ENCODE measurements at places on chromosomes 13 and 19.

- no peak for DNase-seq
These were observed 9.8 kb upstream of the C1QTNF9 start for GRCh38 chr13:24299488-24300114.

- no peak for DNase-seq
These were observed 75.4 kb upstream of the GPR183 start for GRCh38 chr13:99382428-99383133.

GRCh38 chr13:70172946-70173597 is 64.8 kb upstream of the KLHL1 start:
- no peak for DNase-seq

DNA sequence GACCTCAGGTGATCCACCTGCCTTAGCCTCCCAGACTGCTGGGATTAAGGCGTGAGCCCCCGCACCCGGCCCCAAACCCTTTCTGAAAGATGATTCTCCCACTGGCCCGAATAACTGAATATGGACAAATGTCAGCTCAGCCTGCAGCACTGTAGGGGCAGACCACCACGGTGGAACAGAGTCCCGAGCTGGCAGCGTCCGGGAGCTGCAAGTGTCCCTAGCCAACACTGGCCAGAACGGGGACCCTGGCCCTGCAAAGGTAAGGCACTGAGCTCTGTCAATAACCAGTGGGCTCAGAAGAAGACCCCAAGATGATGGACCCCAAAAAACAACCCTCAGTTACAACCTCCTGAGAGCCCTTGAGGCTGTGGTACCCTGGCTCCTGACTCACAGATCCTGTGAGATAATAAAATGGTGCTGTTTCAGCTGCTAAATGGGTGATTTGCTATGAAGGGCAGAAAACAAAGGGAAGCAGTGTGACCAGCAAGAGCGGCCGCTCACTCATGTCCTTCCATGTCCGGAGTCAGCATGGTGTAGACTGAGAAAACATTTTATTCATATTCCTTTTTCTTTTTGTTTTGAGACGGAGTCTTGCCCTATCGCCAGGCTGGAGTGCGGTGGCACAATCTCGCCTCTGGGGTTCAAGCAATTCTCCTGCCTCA is 1.6 kb downstream of the LSM7 start:
- DNase-seq, result no peak

DNA sequence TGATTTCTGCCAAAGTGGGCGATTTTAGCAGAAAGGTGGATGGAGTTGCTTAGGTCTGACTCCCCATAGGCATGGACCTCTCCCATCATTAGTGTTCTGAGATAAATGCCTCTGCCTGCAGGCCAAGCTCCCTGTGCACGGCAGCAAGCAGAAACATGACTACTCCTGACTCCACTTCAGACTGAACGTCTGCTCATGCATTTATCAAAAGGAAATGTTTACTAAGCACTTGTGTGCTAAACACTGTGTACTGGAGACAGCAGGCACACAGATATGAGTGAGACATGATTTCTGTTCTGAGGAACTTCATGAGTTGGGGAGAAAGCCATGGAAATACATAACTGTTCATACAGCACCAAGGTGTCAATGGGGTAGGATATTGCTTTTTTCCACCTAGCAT is 149.6 kb downstream of the MIPEP start:
- DNase-seq, result no peak

DNA sequence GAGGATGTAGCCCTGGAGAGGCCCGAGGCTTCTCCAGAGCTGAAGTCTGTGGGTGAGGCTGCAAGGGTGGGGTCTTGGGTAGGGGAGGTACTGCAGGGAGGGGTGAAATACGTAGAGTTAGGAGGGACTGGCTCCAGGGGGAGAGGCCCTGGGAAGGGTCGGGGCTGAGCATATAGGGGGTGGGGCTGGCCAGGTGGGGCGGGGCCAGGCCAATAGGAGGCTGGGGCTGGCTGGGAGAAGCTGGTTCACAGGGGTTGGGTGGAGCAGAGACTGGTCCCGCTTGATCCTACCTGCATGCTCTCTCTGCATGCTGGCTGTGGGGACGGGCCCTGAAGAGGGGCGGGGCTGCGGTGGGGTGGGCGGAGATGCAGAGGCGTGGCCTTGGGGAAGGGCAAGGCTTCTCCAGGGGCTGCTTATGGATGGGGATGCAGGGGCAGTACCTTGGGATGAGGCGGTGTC is 51.9 kb downstream of the CELF5 start:
- DNase-seq, result no peak

DNA sequence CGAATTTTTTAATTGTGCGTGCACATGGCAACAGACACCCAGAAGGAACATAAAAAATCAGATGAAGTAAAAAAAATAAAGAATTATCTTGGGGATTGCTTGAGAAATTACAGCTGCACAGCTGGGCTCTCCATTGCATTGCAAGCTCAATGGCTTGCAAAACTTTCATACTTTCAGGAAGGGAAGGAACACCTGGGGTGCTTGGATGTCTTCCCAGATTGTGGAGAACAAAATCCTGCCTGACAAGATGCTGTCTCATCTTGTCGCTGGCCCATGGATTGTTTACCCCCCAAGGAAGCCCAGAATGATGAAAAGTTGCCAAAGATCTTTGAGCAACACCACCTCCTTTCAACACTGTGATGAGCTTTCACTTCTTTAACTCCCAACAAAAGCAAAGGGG is 11.0 kb upstream of the CASP14 start:
- DNase-seq, result no peak

DNA sequence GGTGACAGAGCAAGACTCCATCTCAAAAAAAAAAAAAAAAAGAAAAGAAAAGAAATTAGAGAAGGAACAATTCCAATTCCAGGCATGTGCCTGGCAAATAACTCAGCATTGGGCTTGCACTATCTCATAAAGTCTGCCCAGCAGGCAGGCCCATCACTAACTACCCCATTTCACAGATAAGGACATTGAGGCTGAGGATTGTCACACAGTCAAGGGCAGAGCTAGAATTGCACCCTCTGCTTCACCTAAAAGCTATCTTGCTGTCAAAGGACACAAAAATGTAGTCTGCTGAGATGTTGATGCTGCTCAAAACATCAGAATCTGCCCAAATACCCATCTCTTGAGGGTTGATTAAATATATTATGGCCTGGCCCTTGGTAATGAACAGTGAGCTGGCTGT is 20.7 kb upstream of the COLGALT1 start:
- no peak for DNase-seq

GRCh38 chr13:28490061-28490460 is 4.9 kb downstream of the FLT1 start:
- no peak for DNase-seq

DNA sequence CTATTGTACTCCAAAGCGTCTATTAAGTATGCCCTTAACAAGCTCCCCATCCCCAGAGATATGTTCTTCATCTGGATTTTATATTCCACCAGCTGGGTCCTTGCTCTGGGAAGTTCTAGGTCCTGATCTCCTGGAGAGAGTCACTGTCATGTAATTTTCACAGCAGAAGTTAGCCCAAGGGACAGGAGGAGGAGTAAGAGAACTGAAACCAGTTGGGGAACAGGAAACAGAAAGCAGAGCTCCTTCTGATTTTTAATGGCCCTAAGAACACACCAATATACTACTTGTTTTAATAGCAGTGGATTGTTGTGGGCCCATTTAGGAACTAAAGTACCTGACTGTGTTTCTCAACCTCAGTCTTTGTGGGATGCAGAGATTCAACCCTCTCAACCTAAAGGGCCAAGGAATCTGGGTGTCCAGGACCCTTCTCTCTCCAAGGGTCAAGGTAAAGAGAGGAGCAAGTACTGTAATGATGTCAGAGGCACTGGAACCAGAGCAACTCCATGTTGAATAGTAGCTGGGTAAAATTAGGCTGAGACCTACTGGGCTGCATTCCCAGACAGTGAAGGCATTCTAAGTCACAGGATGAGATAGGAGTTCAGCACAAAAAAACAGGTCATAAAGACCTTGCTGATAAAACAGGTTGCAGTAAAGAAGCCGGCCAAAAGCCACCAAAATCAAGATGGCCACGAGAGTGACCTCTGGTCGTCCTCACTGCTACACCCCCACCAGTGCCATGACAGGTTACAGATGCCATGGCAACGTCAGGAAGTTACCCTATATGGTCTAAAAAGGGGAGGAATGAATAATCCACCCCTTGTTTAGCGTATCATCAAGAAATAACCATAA is 8.1 kb upstream of the FPR3 start:
- DNase-seq, result no peak

- no peak for DNase-seq
These were observed 3.1 kb downstream of the JUNB start for GRCh38 chr19:12794196-12794941.

- DNase-seq, result no peak
These were observed at the start of gene KLHL1 for GRCh38 chr13:70108356-70109105. TSS of gene KLHL1 (minus strand) at chr13:70108452. CDS start at chr13:70107699, 753 bp downstream.

GRCh38 chr13:36550177-36550576 is 117.9 kb downstream of the CCNA1 start:
- no peak for DNase-seq

DNA sequence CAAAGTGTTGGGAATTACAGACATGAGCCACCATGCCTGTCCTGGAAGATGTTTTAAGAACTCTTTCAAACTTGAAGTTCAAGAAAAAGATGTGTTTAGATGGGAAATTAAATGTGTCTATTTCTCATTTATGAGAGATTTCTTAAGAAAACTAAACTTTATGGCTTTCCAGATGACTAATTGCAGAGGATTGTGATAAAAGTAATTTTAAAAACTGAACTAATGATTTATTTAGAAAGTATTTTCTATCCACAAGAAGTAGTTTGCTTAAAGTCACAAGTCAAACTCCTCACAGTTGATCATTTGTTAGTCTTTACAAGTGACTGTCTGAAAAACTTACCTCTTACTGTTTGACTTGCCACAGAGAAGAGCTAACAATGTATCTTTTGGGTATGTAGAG is 89.6 kb upstream of the SPRY2 start:
- DNase-seq, result no peak

DNA sequence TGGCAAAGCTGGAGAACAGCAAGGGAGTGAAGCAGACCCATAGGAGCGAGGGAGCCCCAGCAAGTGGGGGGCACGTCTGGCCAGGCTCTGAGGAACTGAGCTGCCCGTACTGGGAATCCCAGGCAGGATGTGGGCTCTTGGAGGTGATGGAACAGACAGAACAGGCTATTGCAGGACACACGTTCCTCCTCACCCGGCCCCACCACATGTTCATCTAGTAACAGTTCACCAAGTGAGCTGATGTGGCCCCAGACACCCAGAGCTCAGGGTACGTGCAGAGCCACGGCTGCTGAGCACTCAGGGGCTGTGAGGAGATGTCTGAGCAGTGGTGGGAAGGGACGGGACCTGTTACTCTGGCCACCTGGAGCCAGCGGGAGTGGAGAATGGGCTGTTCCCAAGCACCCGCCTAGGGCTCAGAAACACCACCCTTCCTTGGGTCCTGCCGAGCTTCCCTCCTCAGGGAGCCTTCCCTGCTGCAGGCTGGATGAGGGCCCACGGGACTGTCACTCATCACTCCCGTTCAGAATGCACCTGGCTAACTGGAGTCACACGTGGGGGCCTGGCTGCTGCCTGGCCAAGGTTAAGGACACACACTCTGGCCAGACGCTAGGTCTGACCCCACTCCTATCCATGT is 18.4 kb downstream of the ELL start:
- DNase-seq, result no peak

GRCh38 chr19:49339301-49340068 is 4.3 kb downstream of the CD37 start:
- DNase-seq, result peak; percentile 89

DNA sequence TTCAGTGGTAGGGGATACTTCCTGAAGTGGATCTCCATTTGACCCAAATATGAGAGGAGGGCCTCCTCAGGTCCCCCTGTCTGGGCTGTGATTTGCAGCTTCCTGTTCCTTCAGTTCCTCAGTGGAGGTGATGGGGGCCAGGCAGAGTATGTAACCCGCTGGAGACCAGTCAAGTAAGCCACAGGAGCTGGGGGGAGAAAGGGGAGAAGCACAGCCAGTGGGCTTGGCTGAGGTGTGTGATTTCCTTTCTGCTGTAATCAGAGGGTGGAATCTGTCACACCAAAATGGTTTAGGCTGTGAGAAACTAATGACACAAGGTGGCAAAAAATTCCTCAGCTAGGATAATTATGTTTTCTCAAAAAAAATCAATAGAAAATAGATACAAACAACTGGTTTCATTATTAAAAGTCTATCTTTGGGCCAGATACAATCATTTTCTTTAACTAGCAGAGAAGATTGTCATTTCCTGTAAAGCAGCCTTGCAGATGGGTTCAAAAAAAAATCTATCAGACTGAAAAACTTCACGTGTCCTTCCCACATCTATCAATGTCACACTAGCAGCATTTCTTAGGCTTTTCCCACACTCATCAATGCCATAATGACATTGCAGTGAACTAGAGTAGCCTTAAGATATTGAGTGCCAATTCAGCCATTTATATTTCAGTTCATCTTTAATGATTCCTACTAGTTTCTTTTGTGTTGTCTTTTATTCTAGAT is 1660.3 kb downstream of the EFNB2 start:
- DNase-seq, result no peak

DNA sequence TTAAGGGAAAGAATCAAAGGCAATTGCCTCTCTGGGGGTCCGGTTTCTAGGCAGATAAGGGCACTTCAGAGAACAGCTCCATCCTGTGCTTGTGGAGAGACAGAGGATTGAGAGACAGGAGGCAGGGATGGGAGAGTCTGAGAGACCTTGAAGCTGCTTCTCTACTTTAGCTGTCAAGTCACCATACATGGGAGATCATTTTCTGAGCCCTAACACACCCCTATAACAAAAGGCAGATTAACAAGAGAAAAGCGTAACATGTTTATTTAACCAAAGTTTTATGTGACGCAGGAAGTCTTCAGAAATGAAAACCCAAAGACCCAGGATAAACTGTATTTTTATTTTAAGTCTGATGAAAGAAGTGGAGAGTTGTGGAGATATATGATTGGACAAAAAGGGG is 48.4 kb downstream of the CBY2 start:
- DNase-seq, result no peak

GRCh38 chr19:40191836-40192646 is 815 bp downstream of the MAP3K10 start:
- peak; percentile 61 for DNase-seq

DNA sequence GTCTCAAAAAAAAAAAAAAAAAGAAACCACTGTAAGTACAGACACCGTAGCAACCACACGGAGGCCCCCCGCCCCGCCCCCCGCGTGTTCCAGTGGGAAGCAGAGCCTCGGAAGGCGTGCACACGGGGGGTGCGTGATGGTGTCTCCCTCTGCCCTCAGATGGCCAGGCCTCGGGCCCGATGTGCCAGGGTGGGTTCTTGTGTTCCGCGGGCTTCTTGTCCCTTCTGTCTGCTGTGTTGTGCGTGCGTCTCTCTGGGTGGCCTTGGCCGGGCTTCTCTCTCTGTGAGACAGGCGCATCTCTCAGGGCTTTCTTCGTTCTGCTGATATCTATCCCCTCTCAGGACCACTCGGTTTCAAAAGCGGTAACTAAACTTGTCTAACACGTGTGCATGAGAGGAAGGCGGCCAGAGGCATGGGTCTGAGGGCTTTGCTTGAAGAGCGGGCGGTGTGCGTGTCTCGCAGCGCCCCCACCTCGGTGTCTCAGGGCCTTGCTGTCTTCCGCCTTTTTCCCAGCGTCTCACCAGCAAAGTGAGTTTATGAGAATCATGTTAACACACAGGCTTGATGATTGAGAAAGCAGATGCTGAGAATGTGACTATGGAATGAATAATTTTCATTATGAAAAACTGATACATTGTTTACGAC is 12.6 kb downstream of the ATP11A start:
- no peak for DNase-seq

GRCh38 chr13:73177017-73177416 is 118.2 kb downstream of the KLF5 start:
- DNase-seq, result no peak

Measured in neuronal stem cell (in vitro differentiated cells).